ENCODE measurements at places on chromosomes 1 and 21.
A peak's percentile ranks its signal among the peaks of the same experiment; 100 is the strongest.

DNA sequence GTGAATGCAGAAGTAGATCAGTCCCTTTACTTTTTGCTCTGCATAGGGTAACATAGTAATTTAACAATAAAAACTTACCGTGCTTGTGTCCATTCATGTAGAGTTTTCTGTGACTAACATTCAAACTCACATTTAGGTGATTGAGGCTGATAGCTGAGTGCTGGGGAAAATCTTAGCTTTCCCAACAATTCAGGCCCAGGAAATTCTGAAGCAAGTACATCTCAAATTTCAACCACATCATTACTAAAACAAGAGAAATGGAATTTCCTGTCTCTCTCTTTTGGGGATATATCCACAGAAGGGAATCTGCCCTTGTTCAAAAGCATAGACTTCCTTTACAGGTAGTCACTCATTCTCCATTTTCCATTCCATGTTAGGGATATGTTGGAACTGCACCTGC lies 33.1 kb upstream of the C1orf146 start:
- DNase-seq, result no peak

DNA sequence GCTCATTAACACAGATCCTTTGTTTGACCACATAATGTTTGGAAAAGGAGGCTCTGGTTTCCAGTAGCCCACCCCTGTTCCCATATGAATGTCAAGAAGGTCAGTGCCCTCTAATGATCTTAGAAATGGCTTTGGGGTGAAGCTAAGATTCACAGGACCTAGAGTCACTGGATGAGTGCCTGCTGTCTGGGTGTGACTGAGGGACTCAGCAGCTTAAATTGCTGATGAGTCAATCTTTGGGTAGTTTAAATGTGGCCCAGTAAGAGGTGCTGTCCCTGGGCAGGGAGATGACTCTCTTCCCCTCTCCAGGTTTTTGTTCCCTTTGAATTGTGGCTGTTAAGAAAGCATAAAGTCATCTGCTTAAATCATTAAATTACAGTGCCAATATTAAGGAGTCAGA lies 50.6 kb downstream of the L1TD1 start:
- DNase-seq, result no peak

- DNase-seq, result no peak
Observed at GRCh38 chr1:92975551-92976232, 14.4 kb upstream of the DIPK1A start.

DNA sequence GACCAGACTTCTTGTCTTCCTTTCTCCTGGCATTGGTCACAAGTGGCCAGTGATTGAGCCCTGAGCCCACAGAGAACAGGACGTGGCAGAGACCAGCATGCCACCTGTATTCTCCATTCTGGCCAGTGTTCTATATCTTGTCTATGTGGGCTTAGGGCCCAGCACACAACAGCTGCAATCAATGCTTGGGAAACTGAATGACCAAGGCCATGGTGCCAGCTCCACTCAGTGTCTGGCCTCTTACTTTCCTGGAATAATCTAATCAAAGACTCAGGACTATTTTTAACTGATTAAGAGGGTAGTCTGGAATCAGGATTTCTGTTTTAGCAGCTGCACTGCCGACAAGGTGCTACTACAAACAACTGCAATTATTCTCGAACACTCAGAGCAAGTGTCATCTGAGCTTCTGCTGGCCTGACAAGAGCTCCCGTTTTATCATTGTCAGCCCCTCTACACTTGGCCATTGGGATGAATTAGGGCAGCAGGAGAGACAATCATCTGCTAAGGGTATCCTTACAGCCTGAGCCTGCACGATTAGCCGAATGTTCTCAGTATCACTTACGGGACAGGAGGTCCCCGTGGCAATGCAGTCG lies 74.4 kb upstream of the GRIK3 start:
- DNase-seq, result no peak

DNA sequence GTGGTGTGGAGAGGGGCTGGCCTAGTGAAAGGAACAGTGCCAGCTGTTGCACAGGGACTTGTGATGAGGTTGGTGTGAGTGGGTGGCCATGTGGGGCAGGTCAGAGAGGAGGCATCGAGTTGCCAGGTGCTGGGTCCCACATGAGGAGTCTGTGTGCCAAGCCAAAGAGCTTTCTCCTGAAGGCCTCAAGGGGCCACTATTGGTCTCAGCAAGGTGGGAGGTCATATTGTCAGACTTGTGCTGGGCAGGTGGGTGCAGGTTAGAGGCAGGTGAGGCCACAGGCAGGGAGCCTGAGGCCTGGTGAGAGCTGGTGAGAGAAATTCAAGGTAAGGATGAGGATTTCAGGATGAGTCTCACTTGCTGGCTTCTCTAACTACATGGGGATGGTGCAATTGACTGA lies 256.8 kb downstream of the DISC1 start:
- peak; percentile 17 for DNase-seq

DNA sequence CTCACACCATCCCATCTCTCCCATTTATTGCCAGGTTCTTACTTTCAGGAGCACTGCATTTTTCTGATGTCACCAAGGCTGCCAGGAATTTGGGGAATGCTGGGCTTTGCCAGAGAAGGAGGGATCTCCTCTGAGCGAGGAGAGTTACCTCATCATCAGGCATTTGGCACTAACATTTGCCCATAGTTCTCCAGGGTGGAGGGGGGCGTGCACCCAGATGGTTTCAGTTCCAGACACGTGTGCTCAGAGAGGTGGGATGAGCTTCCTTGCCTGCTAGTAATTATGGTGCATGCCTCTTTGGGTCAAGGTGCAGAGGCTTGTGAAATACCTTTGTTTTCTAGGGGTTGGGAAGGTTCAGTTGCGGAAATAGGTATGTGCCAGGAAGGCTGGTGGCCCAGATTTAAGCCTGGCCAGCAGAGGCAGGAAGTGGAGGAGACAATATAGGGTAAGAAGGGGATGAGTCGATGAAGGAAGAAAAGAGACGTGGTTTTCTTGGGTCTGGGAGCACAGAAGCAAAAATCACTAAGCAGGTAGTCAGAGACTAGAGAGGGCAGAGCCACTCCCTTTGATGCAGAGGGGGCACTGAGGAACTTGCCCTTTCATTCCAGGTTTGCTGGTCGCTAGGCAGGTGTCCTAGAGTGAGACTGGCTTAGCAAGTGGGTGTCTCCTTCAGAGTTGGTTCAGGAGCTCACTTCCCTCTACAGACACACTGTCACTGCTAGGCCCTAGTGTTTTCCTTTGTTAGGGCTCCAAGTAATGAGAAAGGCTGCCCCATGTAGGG lies 7.2 kb downstream of the TUFT1 start:
- no peak for DNase-seq

- DNase-seq, result no peak
Observed at GRCh38 chr1:235516862-235517446, 12.7 kb upstream of the B3GALNT2 start.

DNA sequence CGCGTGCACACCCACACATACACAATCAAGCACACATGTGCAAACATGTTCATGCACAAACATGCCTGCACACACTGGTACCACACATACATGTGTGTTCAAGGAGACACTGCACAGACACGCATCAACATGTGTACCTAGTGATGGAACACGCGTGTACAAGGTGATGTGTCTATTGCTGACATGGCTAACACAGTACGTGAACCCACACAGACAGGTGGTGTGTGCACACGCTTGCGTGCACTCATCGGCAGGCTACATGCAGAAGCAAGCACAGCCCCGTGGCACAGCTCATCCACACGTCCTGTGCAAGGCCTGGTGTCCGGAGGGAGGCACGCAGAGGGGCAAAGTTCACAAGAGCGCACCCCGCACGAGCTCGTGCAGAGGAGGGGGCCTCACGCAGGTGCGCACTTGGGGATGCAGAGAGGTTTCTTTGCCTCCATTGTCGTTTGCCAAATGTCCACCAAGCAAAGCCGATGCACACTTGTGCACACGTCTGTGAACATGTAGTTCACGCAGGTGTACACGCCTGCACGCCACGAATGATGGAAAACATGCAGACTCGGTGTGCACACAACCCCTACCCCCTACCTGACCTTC lies 969 bp downstream of the ACAP3 start:
- DNase-seq, result no peak

- DNase-seq, result no peak
Observed at GRCh38 chr21:37452227-37452626, 85.7 kb downstream of the DYRK1A start.

DNA sequence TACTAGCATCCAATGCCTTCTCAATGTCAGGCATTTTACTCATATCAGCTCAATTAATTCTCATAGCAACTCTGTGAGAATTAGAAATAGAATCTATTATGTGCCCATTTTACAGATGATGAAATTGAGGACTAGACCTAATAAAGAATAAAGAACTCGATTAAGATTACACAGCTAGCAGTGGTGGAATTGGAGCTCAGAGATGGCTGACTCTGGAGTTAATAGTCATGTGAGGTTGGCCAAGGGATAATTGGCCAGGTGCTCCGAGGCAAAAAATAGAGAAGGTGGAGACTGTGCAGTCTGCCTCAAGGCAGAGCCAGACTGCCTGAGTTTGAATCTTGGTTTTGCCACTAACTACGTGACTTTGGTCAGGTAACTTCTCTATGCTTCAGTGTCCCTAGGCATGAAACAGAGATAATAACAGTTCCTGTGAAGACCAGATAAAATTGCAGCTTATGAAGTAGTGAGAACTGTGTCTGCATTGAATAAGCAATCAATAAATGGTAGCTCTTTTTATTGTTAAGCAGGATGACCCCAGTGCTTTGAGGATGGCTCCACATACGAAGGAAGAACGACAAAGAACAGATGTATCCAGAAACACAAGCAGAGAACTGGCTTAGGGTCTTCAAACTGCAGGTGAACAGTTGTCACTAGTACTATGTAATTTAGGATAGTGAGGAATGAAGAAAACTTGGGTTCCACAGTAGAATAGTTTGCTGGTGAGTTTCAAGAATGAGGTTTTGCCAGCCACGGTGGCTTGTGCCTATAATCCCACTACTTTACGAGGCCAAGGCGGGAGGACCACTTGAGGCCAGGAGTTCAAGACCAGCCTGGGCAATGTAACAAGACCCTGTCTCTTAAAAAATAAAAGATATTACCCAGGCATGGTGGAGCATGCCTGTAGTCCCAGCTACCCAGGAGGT lies 6.9 kb upstream of the CCSAP start:
- no peak for DNase-seq

DNA sequence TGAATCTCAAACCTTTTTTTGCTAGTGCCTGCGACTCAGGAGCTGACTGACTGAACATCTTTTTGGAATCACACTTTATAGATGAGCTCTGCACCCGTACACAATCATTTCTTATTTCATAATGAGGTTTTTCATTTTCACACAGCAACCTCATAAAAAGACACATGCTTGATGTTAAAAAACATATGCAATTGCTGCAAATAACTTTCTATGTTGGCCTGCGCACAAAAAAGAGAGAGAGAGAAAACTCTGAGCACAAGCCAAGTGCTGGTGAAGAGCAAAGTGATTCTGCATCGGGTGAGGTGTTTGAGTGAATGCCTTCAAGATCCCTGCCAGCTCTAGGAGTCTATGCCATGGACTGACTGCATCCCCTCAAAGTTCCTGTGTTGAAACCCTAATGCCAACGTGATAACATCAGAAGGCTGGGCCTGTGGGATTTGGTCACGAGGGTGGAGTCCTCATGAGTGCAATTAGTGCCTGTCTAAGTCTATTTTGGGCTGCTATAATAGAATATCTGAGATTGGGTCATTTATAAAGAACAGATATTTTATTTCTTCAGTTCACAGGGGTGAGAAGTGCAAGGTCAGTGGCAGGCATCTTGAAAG lies 36.6 kb downstream of the C1orf87 start:
- no peak for DNase-seq

DNA sequence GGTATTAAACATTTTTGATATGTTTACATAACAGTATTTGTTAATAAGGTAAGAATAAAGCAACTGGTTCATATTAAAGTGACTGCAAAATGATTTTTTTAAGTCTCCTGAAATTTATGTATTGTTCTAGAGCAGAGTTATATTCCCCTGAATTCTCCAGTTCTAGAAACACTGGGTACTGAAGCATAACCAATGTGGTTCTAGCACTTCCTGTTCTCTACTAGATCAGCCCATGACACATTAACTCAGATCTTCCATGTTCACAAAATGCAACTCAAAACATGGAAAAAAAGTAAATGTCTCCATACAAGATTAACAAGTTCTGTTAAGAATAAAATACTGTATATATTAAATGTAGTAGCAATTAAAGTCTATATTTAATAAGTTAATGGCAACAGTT lies 3.9 kb downstream of the NEGR1 start:
- DNase-seq, result no peak

- DNase-seq, result no peak
Observed at GRCh38 chr1:155392898-155393411, 72.3 kb downstream of the RUSC1 start.

GRCh38 chr1:7912743-7913557 lies 27.7 kb downstream of the TNFRSF9 start:
- no peak for DNase-seq
